ENCODE measurements at places on chromosomes 7 and 10.

DNA sequence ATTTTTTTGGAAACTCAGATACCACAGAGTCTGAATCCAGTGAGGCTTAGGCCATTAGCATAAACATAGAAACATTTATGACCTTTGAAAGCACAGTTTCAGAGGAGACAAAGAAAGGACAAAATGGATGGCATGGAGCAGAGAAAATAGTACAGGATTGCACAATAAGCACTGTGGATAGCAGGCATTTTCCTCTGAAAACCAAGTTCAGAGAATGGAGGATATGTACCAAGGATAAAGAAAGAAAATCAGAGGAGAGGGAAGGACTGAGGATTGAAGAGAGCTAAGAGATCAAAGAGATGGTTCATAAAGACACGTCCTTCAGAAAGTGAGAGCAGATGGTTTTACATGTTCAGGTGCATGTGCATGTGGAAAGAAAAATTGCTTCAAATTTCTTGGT, 707.2 kb upstream of the CELF2 start:
- no peak for DNase-seq

- no peak for DNase-seq
Observed at GRCh38 chr7:39721919-39722597, 98.7 kb downstream of the RALA start.

DNA sequence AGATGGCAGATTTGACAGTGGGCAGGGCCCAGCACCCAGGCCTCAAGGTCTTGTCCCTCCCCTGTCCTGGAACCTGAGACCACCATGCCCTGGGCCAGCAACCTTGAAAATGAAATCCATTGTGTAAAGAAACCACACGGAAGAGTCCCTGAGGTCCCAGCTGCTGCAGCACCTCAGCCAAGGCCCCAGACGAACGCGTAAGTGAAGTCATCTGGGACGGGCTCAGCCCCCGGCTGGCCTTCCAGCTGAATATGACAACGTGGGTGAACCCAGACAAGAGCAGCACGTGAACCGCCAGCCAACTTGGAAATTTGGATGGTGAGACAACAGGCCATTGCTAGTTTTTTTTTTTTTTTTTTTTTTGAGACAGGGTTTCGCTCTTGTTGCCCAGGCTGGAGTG, 70.3 kb downstream of the CYTH3 start:
- DNase-seq, result no peak

GRCh38 chr7:27677912-27678612, 15.4 kb upstream of the HIBADH start:
- DNase-seq, result no peak

DNA sequence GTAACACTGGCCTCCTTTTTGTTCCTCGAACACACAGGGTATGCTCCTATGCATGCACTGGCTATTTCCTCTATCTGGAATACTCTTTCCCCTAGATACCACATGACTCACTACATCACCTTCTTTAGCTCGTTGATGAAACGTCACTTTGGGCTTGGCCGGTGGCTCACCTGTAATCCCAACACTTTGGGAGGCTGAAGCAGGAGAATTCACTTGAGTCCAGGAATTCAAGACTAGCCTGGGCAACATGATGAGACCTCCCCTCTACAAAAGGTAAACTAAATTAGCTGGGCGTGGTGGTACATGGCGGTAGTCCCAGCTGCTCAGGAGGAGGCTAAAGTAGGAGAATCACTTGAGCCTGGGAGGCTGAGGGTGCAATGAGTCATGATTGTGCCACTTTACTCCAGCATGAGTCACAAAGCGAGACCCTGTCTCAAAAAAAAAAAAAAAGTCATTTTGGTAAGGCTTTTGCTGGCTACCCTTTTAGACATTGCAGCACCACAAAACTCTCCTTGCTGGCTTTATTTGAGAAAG, 14.5 kb downstream of the ANKIB1 start:
- no peak for DNase-seq

DNA sequence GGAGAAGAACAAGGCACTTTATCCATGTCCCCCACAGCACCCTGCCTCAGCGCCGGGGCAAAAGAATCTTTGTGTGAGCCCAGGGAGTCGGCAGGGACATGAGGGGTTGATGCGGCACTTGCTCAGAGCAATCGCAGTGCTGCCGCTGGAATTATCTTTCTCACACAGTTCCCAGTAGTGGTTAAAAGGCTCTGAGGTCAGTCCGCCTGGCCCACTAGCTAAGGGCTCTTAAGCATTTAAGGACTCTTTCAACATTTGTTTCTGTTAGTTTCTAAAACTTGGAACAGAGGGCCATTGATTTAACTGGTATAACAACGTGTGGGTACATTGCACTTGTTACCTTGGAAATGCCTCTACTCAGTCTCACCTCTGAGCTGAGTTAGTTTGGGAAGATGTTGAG, 208.0 kb upstream of the C7orf33 start:
- DNase-seq, result no peak

GRCh38 chr7:118352867-118353453, 128.5 kb downstream of the ANKRD7 start:
- DNase-seq, result no peak

GRCh38 chr10:46068117-46068516, 22.0 kb upstream of the MSMB start:
- no peak for DNase-seq

- DNase-seq, result no peak
Observed at GRCh38 chr7:71303566-71303965, 171.6 kb downstream of the GALNT17 start.

GRCh38 chr10:72252972-72253371, 20.8 kb upstream of the DDIT4 start:
- no peak for DNase-seq

- DNase-seq, result no peak
Observed at GRCh38 chr7:24665564-24666294, 91.5 kb downstream of the GSDME start.

GRCh38 chr10:6044060-6044459, 18.1 kb downstream of the IL2RA start:
- DNase-seq, result no peak

- DNase-seq, result no peak
Observed at GRCh38 chr7:84484502-84485079, 290.0 kb upstream of the SEMA3A start.

GRCh38 chr10:127318396-127318795, 122.0 kb upstream of the INSYN2A start:
- no peak for DNase-seq

DNA sequence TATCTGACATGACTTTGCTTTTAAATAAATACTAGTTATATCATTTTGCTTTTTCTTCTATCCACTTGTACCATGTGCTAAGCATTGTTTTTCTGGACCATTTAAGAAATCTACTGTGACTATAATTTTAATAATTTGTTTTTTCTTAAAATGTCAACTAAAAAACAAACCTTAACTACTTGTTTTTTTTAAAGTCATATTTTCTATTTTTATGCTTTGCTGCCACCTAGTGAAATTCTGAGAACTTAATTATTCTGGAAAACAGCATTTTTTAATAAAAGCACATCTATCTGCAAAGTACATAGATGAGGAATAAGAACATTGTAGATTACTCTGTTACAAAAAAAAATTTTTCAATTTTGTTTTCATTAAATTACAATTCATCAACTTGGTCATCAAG, 47.4 kb downstream of the ORC5 start:
- DNase-seq, result no peak

DNA sequence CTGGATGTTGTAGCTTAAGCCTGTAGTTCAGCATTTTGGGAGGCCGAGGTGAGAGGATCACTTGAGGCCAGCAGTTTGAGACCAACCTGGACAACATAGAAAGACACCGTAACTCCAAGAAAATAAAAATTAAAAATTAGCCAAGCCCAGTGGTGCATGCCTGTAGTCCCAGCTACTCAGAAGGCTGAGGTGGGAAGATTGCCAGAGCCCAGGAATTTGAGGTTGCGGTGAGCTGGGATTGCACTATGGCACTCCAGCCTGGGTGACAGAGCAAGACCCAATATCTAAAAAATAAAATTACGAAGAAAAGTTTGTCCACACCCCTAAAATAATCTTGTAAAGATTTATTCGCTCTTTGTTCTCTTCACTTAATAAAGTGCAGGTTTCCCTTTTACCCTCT, 951.0 kb downstream of the TYW1 start:
- no peak for DNase-seq

DNA sequence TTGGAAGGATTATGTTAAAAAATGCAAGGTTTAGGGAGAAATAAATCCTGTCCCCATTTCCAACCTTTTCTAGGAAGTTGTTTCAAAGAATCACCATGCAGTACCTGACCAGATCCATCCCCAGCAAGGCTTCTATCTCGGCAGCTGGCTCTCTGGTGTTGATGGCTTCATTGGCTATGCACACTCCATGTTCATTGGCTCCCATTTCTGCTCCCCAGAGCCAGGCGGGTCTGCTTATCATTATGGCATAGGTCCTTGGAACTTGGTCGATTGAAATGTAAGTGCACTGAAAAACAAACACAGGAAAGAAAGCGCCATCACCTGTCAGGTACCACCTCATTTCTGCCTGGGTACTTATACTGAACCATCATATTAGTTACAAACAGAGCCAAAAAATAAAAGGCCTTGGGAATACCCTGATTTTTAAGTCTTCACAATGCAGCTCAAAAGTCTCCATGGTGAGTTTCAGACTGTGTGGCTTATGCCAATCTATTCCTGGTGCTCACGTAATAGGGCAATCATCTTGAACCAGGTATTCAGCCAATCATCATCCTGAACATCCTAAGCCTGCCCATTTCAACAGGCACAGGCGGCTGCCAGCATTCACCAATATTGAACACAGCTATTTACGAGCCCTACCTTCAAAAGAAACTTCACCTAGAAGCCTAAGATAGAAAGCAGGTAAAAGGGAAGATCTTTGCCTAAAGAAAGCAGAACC, 34.4 kb downstream of the SCRN1 start:
- DNase-seq, result no peak

- no peak for DNase-seq
Observed at GRCh38 chr7:66735154-66735553, 5.4 kb upstream of the RABGEF1 start.

- DNase-seq, result no peak
Observed at GRCh38 chr7:99740573-99741440, 5.8 kb upstream of the CYP3A7 start.

Measured in GM12892 (cell line).